ENCODE measurements at places on chromosomes 11 and 22.

- DNase-seq, result no peak
Observed at GRCh38 chr11:12402691-12403120, 25.3 kb downstream of the PARVA start.

- no peak for DNase-seq
Observed at GRCh38 chr11:102883141-102883540, 8.4 kb upstream of the MMP12 start.

DNA sequence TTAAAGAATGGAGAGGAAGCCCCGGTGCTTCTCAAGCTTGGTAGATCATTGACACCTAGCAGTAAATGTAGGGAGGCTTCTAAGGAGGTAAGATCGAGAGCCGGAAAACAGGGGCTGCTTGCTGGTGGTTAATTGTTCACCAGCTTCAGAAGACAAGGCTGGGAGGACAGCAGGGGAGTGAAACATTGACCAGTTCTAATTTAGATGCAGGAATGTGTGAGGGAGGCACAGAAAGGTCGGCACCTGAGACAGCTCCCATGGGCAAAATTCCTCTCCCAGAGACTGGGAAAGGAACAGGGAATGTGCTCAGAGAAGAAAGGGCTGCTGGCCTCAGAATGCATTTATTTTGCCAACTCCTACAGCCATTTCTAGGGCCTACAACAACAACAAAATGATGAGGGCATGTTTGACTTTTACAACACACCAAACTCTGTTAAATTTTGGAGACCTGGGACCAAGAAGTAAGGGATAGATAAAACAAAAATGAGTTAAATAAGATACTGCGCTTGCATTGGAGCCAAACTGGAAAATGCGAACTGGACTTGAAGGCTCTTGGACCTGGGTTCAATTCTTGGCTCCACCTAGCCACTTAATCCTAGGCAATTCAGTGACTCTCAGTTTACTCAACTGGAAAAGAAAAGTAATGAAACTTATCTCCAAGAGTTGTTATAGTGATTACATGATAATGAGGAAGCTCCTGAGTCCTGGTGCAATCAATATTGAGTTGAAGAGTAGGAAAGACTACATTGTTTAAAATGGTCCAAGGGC is 31.0 kb downstream of the FZD4 start:
- DNase-seq, result no peak

- no peak for DNase-seq
Observed at GRCh38 chr11:64316672-64317324, 561 bp downstream of the TRMT112 start.

- no peak for DNase-seq
Observed at GRCh38 chr22:17108256-17109112, 12.7 kb downstream of the TMEM121B start.

DNA sequence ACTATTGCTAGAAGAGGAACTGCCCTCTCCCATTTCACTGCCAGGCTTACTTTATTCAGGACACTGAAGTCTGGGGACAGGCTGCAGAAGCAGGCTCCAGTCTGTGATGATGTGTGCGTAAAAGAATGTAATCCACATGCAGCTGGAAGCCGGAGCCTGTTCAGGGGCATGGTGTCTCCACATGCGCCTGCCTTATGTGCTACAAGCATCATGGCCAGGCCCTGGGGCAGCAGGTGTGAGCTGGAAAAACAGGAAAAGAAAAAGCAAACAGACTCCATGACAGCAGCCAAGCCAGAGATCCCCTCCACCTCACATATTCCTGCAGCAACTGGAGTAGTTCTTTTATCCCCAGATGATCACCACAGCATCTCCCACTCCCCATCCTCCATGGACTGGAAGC is 33.4 kb downstream of the ARFGAP2 start:
- DNase-seq, result no peak
